ENCODE measurements at places on chromosomes 11 and 22.
A peak's percentile ranks its signal among the peaks of the same experiment; 100 is the strongest.

DNA sequence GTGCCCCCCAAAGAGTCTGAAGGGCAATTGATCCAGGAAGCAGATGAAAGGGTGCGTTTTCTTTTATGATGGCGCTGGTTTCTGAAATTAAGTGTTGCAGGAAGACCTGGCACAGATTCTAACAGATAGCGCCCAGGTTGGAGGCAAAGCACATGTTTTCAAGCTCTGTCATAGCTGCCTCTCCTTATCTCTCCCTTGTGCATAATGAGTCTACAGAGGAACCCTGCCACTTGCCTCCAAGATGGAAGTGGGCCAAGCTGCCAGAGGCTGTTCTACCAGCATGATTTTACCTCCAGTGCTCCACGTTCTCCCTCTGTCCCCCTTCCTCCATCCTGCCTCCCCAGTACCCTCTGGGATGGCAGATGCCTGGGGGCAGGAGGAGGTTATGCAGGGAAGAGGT is 30.0 kb upstream of the TLCD5 start:
- DNase-seq = peak; percentile 23

- DNase-seq = no peak
Observed at GRCh38 chr22:48393041-48393370, 1434.7 kb downstream of the BRD1 start.

DNA sequence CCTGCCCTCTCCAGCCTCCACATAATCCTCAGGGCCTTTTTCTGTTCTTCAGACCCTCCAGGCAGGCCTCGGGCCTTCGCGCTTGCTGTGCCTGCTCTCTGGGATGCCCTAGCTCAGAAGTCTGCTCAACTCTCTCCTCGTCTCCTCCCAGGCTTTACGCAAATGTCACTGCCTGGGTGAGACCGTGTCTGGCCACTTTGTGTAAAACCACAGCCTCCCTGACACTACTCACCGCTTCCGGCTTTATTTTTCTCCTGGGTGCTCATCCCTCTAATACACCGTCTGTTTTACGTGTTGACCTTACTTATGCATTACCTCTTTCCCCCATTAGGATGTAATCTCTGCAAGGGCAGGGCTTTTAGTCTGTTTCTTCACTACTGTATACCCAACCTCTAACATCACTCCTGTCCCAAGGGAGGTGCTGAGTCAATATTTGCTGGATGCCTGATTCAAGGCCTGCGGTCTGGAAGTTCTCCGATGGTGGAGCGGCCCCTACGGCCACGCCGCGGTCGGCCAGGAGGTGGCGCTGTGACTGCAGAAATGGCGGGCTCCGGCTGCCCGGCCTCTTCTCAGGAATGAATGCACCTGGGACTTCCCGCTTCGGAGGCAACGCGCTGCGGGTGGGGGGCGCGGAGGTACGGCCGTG is 58.2 kb upstream of the THY1 start:
- DNase-seq = peak; percentile 82

GRCh38 chr11:94504689-94505293 is 7.5 kb upstream of the C11orf97 start:
- DNase-seq = no peak

- no peak for DNase-seq
Observed at GRCh38 chr11:60699936-60700335, 524 bp downstream of the MS4A8 start.

GRCh38 chr22:37897807-37898206 is 8.3 kb upstream of the MICALL1 start:
- no peak for DNase-seq

- DNase-seq = no peak
Observed at GRCh38 chr22:45696227-45696626, 24.6 kb downstream of the ATXN10 start.

DNA sequence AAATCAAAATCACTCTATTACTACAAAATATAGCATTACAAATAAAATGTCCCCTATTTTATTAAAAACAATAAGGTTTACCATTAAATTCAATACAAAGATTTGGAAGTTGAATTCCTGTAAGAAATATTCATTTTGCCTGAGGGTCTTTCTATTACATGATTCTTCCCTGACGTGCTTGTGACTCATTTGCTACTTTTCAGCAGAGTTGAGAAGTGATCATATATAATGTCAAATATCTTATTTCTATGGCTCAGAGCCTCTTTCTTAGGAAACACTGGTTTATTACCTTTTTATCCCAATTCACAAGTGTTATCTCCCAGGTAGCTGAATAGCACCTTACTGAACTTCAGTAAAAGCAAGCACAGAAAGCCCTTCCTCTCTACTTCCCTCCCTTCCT is 65.2 kb upstream of the CNTN5 start:
- no peak for DNase-seq

DNA sequence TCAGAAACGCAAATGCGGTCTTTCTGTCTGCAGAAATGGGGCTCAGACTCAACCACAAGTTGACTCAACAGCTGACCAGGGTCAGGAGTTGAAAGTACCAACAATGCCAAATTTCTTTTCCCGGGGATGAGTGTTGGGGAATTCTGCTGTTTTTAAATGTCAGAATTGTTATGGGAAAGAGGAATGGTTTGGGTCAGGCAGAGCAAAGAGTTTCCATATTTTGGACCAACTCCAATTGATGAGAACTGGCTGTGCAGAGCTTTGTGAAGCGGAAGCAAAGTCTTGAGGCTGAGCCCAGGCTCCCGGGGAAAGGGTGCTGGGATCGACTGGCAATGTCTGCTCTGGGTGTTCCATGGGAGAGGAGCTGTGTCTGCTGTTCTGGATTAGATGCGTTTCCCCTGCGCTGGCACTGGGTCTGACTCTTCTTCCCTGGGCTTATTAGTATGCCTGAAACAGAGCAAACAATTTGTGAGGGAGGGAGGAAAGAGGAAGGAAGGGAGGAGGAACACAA is 36.2 kb downstream of the TXN2 start:
- DNase-seq = no peak

DNA sequence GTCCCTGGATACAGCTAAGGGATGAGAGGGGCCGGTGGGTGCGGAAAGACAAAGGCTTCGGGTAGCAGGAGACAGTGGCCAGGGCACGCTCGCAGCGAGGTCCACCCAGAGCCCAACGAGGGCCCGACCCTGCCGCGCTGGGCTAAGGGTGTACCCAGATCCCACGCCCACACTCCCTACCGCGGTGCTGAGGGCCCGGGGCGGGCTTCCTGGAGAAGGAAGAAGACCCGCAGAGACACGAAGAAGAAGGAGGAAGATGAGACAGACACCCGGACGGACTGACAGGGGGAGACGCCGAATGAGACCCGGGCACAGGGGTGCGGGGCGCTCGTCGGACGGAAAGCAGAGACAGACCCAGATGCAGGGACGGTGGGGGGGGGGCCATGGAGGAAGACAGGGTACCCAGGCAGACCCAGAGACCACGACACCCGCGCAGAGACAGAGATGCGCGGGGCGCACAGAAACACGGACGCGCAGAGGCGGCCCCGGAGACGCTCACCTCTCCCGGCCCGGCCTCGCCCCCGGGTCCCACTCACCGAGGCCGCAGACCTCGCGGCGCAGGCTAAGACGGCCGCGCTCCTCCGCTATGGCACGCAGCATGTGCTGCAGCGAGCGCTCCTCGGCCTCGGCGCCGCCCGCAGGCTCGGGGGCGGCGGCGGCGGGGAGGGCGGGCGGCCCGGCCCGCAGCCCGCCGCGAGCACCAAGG is 437 bp downstream of the KIAA0930 start:
- peak; percentile 35 for DNase-seq

DNA sequence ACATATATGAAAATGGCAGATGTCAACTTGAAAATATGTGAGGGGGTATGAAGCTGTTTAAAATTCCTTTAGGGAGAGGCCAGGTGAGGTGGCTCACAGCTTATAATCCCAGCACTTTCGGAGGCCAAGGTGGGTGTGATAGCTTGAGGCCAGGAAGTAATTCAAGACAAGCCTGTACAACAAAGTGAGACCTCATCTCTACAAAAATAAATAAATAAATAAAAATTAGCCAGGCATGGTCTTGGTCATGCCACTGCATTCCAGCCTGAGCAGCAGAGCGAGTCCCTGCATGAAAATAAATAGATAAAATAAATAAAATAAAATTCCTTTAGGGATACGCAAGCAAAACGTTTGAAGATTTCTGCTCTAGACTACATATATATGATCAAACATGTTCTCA is 38.1 kb upstream of the FAM181B start:
- no peak for DNase-seq

DNA sequence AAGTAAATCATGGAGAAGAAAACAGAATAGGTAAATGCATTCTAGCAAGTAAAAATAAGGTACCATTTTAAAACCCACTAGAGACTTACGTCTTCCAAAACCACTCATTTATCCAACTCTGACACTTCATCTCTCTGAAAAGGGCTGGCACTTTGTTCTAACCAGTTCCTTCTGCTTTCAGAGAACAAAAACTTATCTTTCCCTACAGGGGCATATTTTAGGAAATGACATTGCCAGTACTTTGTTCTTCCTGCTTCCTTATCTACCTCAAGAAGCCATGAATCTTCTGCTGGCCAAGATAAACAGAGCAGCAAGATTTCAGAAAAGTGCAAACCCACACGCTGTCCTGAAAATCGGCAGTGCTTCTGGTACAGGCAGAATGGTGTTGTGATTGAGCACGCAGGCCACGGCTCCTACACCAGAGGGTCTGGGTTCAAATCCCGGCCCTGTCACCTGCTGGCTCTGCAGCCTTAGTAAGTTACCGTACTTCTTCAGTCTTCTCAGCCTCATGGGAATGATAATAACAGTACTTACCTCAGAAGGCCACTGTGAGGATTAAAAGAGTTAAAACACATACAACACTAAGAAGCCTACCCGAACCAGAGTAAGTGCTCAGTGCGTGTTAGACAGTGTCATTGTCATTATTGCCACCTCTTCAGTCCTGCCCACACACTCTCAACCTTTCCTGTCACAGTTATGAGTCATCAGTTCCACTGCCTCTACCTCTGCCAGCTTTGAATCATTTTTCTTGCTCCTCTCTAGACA is 11.0 kb downstream of the MPZL3 start:
- DNase-seq = peak; percentile 43

DNA sequence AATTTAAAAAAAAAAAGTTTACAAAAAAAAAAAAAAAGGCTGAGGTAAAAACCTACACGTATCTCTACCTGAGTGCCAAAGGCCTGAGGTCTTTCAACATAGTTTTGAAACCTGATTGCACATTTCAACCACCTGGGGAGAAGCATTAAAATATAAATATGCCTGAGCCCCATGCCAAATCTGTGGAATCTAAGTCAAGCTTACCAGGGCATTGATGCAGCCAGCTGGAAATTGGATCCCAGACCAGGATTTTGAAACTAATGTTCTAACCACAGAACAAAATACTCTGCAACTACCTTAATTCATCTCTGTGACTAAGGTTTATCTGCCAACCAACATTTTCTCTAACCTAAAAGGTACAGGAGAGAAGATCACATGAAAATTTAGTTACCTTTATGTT is 38.8 kb upstream of the CHRNA10 start:
- DNase-seq = no peak

Data from transverse colon (tissue), 4 donors.